WTC11 (cell line): ENCODE measurements at places on chromosomes 4 and X.

DNA sequence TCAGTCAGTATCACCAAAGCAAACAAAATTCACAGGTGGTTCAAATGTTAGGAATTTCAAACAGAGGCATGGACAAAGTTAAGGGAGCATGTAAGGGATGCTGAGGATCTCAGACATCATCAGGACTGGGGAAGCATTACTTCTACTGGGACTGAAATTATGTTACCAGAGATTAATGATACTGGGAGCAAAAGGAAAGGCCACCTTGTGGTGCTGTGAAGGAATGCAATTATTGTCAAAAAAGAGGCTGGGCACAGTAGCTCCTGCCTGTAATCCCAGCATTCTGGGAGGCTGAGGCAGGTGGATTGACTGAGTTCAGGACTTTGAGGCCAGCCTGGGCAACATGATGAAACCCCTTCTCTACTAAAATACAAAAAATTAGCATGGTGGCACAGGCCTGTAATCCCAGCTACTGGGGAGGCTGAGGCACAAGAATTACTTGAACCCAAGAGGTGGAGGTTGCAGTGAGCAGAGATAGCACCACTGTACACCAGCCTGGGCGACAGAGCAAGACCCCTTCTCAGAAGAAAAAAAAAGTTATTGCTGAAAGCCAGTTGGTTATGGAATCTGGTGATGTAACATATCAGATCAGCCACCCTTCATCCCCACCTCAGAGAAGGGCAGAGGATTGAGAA, 954.3 kb downstream of the PCDH7 start:
- peak; percentile 17 for DNase-seq

- DNase-seq, result no peak
These were observed 106.4 kb upstream of the NDST4 start for GRCh38 chr4:115219862-115220261.

- no peak for DNase-seq
These were observed 126.3 kb downstream of the UNC5C start for GRCh38 chr4:95422436-95422835.

GRCh38 chr4:25803720-25804225, 59.0 kb downstream of the SEL1L3 start:
- no peak for DNase-seq

DNA sequence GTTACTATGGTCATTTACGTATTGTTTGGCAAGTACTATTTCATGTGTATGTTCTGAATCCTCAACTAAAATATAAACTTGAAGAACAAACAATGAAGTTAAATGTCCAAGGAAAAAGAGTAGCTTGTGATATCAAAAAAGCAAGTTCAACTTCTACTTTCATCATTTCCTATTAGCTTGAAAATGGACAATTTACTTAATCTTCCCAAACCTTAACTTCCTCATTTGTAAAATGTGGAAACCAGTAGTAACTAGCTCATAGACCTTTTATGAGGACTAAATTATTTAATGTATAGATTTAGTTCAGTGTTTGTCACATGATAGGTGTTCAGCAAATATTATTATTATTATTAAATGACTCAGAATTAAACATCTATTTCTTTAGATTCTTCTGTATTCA, 276.8 kb upstream of the TET2 start:
- no peak for DNase-seq

DNA sequence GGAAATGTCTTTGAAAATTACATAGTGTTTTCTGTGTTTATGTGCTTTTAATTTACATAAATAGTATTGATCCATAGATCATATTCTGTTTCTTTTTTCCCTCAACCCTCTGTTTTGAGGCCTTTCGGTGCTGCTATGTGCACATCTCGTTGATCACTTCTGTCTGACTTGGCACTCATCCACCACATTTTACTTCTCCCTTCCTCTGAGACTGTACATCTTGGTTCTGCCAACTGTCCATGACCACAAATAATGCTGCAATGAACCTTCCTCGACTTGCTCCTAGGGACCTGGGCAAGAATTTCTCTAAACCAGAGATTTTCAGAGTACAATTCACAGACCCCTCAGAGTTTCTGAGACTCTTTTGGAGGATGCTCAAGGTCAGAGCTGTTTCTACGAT, 74.4 kb downstream of the RTL5 start:
- no peak for DNase-seq

GRCh38 chr4:116926631-116927295, 158.6 kb downstream of the TRAM1L1 start:
- no peak for DNase-seq

DNA sequence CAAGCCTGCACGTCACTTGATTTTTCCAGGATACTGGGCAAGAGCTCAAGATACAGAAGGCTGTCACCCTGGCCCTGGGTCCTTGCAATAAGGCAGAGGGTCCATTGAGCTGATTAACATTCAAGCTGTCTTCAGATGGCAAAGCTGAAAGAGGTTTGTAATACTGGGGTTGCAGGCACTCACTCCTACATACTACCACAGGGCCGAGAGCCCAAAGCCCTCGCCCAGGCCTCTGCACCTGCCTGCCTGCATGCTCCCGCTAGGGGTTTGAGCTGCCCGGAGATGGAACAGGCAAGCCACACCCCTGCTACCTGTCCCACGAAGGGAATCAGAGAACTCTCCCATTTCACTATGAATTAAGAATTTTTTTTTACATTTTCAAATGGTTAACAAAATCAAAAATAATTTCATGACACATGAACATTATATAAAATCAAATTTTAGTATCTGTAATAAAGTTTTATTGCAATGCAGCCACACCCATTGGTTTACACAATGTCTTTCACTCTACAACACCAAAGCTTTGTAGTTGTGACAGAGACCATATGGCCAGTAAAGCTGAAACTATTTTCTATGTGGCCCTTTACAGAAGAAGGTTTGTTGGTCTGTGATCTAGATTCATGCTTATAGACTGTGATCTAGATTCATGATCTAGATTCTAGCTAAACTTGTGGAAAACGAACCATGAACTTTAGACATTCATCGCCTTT, 530.4 kb upstream of the IGFBP7 start:
- peak; percentile 11 for DNase-seq

GRCh38 chr4:2898001-2898400, 54.4 kb downstream of the ADD1 start:
- DNase-seq, result no peak

DNA sequence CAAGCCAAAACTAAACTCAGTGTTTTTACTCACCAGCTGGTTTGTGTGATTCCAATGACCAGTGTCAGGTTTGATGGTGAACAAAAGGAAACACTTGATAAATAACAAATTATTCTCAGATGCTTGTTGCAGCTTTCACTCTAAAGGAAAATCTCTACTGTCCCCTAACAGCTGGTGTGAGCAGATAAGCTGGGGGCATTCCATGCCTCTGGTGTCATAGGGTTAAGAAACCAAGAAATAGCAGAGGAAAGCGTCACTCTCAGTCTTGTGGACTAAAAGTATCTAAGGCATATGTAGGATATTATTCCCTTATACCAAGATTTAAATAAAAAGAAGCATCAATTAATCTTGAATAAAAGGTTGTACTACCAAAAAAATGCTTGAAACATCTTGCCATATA, 24.3 kb downstream of the TRPC5 start:
- no peak for DNase-seq
